ENCODE measurements at places on chromosomes 5 and 9. TPM values are rescaled to one million over a fixed set of nuclear protein-coding genes. Genes with fewer than 3 reads are reported as not detected.

DNA sequence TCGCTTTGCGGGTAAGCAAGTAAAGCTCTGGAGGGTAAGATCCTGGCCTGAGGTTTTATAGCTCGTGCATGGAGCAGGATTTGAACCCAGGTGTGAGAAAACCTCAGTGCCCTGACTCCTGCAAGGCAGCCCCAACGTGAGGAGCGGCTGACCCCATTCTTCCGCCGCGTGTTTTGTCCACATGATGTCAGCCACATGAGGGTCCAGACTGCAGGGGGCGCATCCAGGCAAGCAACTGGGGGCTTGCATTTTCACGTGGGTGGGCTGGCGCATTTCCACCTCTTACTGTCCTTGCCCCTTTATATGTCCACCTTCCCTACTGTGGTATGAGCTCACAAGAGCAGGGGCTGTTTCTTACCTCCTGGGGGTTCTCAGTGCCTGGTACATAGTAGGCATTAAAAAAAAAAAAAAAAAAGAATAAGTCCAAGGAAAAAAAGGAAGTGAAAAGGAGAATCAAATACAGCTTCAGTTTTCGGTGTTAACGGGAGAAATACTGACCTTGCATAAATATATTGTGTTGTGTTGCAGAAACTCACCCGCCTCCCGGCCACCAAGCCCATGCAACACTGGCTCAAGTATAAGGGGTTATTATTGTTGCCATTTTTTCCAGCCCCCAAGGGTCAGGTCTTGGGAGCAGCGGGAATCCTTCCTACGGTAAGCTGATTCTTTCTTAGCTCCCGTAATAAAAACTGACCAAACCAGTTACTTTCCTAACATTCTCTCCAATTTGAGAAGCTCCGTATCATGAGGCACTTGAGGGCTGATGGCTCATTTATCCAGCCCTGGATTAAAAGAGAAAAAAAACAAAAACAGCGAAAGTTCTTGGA lies 15.0 kb downstream of the TLX3 start:
- no peak for DNase-seq

SLC12A7 gene
- 3.2 TPM for total RNA-seq

DNA sequence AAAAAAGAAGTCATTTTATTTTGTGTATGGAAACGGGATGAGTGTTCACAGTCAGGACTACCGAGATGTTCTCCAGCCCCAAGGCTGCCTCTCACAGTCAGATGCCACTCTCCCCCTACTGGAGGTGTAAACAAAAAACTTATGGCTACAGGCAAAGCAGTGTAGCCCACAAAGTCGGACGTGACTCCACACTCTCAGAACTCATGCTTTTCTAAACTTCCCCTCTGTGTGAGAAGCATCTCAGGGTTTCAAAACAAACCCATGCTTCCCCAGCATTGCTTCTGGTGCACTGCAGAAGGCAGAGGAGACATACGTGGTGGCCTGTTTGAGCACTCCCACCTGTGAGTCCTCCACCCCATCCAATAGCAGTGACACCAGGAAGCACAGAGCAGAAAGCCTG lies 580.3 kb downstream of the BNC2 start:
- DNase-seq, result no peak

INSL6 gene
- total RNA-seq, result not detected

PNPLA7 gene
- total RNA-seq, result under 0.01 TPM

- no peak for DNase-seq
Measured at GRCh38 chr5:135810188-135810943, 24.1 kb upstream of the SLC25A48 start.

ALG2 gene
- total RNA-seq, result 51.4 TPM

CCIN gene
- 0.74 TPM for total RNA-seq

RPS14 gene
- total RNA-seq, result 6,529 TPM

SNCB gene
- total RNA-seq, result not detected

DNA sequence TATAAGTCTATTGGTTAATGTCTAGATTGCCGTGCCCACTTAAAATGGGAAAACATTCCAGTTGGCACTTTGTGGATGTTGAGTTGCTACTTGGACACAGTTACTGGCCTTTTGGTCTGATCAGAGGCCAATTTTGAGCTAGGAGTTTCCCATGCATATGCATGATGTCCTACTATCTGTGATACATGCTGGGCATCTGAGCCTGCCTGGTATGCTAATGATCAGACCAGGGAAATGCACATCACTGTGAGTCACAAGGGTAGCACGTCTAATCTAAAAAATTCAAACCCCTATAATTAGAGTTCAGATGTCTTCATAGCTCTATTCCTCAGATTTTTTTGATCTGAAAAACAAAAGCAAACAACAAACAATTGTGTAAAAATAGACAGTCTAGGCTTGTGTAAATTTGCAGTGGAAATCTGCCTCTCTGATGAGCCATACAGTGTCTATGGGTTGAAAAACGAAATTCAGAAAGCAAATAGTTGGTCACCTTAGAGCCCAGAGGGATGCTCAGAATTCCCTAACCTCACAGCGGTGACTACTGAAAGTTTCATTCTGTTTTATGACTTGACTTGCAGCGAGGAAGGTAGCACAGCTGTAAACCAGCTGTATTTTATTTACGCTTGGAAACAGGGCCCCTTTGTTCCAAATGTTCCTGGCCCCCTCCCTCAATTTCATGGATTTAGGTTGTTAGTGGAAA lies 37.3 kb downstream of the PALM2AKAP2 start:
- peak; percentile 94 for DNase-seq

DNA sequence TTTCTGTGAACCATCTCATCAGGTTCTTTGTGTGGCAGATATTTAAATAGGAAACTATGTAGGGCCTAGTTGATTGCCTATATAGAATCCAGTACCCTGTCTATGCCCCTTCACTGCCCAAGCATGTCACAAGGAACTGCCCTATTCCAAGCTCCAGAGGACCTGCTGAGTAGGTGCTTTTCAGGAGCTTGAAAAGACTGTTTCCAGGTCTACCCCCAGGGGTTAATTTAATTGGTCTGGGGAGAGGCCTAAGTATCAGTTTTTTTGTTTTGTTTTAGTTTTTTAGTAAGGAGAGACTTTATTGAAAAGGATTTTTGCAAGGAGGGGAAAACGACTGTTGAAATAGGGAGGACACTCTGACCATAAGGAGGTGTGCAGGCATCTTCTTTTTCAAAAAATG lies 43.3 kb downstream of the EXOSC2 start:
- DNase-seq, result no peak

SOWAHA gene
- 0.42 TPM for total RNA-seq

DRD1 gene
- 0.06 TPM for total RNA-seq

GRCh38 chr5:37940931-37941623 lies 101.2 kb upstream of the GDNF start:
- peak; percentile 13 for DNase-seq

GRCh38 chr5:124089578-124089977 lies 577.6 kb downstream of the CSNK1G3 start:
- no peak for DNase-seq

GRCh38 chr9:38416461-38416860 lies 7.8 kb downstream of the IGFBPL1 start:
- DNase-seq, result no peak

PITX1 gene
- 34.0 TPM for total RNA-seq

DNA sequence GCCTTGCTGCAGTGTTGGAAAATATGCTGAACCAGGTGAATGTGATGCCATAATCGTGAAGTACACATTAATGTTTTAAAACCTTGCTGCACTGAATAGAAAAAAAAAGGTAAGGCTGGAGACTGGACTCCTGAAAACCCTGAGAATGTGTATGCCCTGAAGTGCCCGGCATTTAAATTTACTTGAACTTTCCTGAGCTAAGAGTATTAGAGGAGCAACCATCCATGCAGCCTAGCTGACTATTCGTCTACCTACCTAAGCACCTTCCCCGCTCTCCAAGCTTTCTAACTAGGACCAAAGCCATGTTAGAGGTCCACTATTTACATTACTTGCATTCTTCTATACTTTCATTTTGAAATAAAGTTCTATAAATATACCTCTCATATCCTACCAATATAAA lies 1.4 kb downstream of the GABRG2 start:
- no peak for DNase-seq

- no peak for DNase-seq
Measured at GRCh38 chr5:83363111-83363885, 108.2 kb upstream of the VCAN start.

CD14 gene
- not detected for total RNA-seq

DNA sequence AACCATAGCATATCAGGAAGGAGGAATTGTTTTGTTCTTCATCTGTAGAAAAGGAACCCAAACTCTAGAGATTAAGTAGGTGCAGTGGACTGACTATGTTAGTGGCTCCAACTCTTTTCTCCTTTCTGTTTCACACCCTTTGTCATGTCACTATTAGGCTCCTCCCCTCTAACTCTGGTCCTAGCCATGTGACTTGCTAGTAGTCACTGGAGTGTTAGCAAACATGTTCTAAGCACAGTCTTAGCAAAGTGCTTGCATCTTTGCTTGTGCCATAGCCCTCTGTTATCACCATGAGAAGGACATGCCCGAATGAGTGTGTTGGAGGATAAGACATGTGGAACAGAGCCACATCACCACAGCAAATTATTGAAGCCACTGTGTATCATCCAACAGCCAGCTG lies 55.4 kb upstream of the PPP3R2 start:
- no peak for DNase-seq

DNA sequence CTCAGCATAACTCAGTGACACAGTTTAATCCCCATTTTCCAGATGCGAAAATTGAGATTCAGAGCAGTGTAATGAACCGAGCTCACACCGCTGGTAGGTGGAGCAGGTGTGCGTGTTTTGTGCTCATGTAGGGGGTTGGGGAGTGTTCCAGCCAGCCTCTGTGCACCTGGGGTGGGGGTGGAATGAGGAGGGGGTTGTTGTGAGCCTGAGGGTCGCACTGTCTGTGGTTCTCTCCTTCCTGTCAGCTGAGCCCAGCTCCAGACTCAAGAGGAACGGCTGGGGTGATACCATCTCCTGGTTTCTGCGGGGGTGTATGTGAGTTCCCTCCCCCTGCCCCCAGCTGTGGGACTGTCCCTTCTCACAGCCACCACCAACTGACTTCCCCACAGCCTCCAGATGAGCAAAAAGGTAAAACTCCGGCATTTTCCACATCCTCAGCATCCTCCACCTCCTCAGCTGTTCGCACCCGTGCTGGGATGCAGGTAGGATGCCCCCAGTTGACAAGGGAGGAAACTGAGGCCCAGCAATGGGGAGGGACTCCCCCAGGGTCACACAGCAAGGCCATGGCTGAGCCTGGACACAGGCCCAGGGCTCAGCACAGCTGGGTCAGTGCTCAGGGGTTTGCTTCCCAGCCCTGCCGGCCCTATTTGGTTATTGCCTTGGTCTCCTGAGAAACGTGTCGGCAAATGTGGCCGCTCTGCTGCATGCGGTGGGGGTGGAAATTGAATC lies 2.1 kb downstream of the SH2D3C start:
- no peak for DNase-seq

HIGD2A gene
- total RNA-seq, result 80.5 TPM

GRCh38 chr5:180209137-180209581 lies at the start of gene RASGEF1C:
RASGEF1C (minus strand) TSS chr5:180209211; CDS start chr5:180138052, 71,159 bp downstream.
- DNase-seq, result peak; percentile 85

DNA sequence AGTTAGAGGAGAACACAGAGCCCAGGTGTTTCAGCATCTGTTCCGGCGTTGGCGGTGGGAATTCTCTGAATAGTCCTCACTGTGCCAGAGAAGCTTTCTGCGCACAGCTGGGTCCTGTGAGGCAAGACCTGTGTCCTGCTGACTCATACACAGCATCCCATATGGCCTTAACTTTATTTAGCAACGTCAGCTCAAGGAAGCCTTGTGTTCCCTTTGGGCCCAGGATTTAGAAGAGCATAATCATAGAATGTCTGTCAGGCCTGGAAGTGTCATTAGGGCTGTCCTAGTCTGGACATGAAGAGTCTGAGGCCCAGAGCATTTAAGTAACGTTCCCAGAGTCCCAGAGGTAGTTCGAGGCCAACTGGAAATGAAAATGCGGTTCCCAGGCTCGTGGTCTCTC lies 188.6 kb upstream of the DMRT1 start:
- DNase-seq, result no peak

GRCh38 chr9:13758936-13759335 lies 479.4 kb upstream of the MPDZ start:
- no peak for DNase-seq

DNA sequence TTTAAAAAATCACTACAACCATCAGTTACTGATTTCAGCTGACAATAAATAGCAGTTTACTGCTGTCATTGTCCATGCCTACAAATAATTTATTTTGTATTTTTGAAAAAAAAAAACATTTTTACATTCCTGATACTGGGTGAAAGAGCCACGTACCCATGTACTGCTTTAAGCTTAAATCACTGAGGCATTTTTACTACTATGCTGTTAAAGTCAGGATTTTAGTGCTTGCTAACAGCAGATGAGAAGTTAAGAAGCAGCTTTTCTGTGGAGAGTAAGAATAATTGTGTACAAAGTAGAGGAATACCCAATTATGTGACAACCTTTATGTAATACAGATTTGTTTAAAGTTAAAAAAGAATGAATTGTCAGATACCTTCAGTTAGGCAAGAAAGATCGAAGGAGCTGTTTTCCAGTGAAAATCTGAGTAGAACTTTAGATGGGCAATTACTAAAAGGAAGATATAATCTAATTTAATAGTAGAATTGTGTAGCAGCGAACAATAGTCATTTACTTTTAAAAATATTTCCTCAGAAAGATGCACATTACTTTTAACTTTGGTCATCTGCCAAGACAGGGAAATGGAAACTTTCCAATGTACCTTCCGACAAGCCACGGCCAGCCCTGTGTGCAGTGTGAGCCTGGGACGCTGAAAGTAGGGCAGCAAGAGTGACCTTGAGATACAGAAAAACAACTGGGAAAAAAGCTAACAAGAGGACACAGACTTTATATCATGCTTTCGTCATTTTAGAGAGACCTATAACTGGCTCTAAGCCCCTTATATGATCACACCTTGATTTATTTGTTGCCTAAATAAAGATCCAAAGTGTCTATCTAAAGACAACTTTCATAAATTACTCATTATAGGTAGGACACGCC lies 39.9 kb downstream of the RHOBTB3 start:
- no peak for DNase-seq

DNA sequence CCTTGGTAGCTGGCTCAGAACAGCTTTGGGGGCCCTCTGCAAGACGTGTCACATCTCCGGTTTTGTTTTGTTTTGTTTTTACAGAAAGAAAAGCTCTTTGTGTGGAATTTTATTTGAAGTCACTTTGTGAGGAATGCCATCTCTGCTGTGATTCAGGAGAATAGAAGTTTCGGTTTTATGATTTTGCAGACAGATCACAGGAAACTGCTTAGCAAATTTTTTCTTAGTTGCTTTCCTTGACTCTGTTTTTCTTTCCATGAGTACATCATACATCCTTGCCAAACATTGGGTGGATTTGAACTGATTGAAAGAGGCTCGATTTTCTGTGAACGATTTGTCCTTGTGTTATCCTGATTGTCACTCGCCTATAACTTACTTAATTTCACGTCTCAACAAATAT lies 5.1 kb downstream of the SEMA5A start:
- no peak for DNase-seq

- DNase-seq, result no peak
Measured at GRCh38 chr9:113720495-113720894, 155.6 kb upstream of the ZNF618 start.

PDGFRB gene
- 9.4 TPM for total RNA-seq

GRCh38 chr9:93814077-93814956 lies 140.8 kb downstream of the BARX1 start:
- no peak for DNase-seq

CD72 gene
- total RNA-seq, result 1.7 TPM

GRCh38 chr9:81474125-81474524 lies 215.2 kb downstream of the TLE1 start:
- no peak for DNase-seq

CFAP157 gene
- not detected for total RNA-seq

Measured in Daoy (cell line).